ENCODE measurements at places on chromosomes 16 and 17. TPM values are rescaled to one million over a fixed set of nuclear protein-coding genes. Genes with fewer than 3 reads are reported as not detected.

HOXB6 gene
- 5.1 TPM for total RNA-seq

MEIOC gene
- 2.3 TPM for total RNA-seq

MEOX1 gene
- total RNA-seq, result not detected

CHST6 gene
- total RNA-seq, result 0.16 TPM

P2RX1 gene
- total RNA-seq, result not detected

PNMT gene
- total RNA-seq, result not detected

PPP1R27 gene
- total RNA-seq, result 0.39 TPM

TLCD1 gene
- total RNA-seq, result 51.1 TPM

KRTAP3-1 gene
- not detected for total RNA-seq

RASL10B gene
- total RNA-seq, result 0.13 TPM

MYH3 gene
- total RNA-seq, result 0.74 TPM

KRTAP2-3 gene
- total RNA-seq, result not detected

All from A549 treated with Mapracorat at 1 μM for 4 hours (cell line).